ENCODE measurements at places on chromosomes 4 and X.

DNA sequence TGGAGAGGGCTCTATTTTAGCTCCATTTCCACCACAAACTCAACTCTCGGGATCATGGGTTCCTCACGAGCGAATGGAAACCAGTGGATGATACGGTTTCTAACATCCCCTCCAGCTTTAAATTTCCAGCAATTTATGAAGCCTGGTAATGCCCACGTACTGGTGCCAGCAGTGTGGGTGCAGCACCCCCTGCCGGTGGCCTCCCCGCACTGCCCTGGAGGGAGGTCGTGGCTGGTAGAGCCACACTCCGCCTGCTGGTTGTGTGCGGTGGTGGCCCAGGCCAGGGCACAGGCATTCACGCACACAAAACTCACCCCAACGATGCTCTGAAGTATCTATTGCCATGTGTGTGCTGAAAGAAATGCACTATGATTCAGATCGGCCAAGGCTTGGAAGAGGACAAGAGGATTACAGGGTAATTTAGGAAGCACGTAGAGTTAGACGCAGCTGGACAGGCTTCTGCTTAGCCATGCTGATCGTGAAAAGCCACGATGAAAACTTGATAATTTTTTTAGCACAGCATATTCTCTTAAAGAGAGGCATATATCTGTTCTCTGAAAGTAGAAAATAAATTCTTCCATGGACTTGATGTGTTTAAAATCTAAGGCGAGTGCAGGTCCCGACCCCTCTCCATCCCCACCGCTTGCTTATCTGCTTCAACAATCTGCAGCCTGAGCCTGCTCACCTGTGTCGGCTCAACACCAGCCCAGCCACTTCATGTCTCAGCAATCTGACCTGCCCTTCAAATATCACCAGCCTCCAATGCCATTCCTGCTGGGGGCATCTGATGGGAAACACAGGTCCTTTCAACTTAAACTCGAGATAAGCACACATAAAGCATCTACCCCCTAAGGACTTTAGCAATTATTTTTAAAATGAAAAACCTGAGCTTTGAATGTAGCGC, 59.1 kb downstream of the SCD5 start:
- DNase-seq, result peak; percentile 86

- no peak for DNase-seq
Measured at GRCh38 chr4:151227172-151227571, 49.8 kb upstream of the PRSS48 start.

- peak; percentile 16 for DNase-seq
Measured at GRCh38 chr4:175109933-175110332, 191.8 kb downstream of the ADAM29 start.

GRCh38 chr4:113758372-113758771, 3.2 kb downstream of the CAMK2D start:
- no peak for DNase-seq

DNA sequence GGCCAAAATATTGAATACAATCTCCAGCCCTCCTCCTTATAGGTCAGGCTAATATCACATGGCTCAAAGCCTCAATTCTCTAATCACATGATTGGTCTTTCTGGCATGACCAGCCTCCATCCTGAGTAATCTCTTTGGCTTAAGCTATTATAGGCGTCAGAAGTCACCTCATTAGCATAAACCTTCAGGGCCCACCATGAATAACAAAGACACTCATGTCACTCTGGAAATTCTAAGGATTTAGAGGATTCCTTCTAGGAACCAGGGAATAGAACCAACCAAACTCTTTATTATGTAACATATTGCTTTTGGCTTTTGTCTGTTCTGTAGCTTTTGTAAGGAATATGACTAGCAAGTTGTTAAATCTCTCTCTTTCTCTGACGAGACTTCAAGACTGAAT, 109.2 kb upstream of the IGFBP7 start:
- DNase-seq, result no peak

- no peak for DNase-seq
Measured at GRCh38 chr4:124530464-124531077, 182.0 kb downstream of the ANKRD50 start.

GRCh38 chr4:6221851-6222760, 21.8 kb upstream of the JAKMIP1 start:
- no peak for DNase-seq

DNA sequence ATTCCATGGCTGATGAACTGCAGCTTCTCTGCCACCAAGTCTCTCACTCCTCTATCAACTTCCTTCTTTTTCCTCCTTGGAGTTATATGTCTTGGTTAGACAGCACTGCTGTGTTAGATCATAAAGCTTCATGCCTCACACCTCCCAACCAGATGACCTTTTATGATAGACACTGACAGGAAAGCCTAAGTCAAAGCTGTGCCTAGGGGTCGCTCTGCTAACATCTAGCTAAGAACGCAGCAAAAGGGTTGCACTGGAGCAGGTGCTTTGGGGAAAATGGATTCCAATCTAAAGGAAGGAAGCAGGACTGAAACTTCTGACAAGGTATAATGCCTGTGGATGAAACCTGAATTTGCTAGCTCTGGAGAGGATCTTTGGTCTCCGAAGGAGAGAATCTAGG, 509.7 kb downstream of the SMARCA1 start:
- DNase-seq, result no peak

DNA sequence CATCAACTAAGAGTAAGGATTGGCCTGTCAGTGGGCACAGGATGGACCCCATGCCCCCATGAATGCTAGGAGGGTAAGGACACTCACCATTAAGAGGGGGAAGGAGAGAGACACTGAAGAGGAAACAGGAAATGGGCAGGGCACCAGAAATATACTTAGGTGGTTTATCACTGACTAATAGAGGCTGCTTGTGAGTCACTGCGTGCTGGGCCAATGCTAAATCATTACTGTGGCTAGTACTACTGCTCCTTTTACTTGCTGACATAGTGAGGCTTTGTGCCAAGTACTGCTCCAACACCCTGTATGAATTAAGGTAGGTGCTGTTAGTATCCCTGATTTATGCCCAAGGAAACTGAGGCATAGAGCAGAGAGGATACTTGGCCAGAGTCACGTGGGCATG, 130.4 kb upstream of the FRMPD4 start:
- DNase-seq, result no peak

- no peak for DNase-seq
Measured at GRCh38 chr4:22021106-22021505, 72.5 kb upstream of the KCNIP4 start.

GRCh38 chrX:85903692-85904471, 143.5 kb downstream of the CHM start:
- DNase-seq, result peak; percentile 0

DNA sequence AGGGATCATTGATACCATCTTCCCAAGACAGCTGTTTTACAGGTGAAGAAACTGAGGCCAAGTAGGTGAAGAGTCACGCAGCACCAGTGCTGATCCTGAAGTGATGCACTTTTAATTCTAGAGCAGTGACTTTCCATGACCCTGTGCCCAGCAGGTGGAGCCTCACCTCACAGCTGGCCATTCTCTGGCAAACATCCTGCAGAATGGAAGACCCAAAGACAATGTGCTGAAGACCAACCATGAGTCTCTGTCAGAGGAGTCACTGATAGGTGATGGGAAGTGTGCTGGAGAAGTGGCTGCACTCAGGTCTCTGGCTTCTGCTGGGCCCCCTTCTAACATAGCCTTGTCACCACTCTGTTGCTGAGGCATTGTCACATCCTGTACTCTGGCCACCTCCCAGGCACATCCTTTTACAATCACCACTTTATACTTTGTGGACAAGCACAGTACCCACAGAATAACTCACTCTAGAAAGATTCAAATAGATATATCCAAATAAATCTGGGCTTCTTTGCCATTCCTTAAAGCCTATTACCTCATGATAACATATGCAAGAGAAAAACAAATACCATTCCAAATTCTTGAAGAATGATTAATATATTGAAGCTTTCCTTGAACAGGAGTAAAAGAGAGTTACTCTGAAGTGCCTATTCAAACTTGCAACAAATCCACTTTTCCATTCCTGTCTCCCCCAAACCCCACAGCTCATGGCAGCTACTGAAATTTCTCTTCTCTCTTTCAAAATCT, 64.1 kb upstream of the SCOC start:
- DNase-seq, result peak; percentile 6

DNA sequence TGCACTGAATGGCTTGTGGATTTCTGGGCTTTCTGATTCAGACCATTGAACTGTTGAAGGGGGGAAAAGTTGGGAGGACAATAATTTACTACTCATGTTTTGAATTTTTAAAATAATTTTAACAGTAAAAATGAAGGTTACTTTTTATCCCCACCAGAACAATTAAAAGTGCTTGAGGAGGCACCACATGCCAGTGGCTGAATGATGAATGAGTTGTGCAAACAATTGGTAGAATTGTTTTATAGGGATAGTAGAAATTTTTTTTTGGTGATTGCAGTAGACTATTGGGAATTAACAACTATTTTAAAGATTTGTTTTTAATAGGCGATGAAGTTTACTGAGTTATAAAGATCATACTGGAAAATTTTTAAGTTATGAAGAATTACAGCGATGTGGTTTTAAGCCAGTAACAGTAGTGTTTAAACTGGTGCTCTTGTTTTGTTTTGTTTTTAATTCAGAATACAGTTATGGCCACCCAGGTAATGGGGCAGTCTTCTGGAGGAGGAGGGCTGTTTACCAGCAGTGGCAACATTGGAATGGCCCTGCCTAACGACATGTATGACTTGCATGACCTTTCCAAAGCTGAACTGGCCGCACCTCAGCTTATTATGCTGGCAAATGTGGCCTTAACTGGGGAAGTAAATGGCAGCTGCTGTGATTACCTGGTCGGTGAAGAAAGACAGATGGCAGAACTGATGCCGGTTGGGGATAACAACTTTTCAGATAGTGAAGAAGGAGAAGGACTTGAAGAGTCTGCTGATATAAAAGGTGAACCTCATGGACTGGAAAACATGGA, 2.7 kb downstream of the REST start:
- DNase-seq, result peak; percentile 28

DNA sequence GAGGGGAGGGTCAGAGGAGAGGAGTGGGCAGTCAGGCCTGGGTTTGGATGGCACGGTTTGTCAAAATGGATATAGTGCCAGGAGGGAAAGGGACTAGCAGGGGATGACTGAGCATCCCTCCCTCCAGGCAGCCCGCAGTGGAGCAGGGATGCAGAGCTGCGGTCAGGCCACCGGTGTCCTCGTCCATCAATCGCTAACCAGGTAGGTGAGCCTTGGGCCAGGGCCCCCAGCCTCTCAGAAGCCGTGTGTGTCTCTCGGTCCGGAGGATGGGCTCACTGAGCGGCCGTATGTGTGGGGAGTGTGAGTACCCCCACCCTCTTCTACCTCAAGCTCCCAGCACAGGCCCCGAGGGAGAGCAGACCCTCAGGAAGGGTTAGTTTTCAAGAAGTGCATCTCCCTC, 538 bp upstream of the CYTL1 start:
- no peak for DNase-seq

- no peak for DNase-seq
Measured at GRCh38 chr4:20391198-20391597, 139.5 kb downstream of the SLIT2 start.

- DNase-seq, result no peak
Measured at GRCh38 chrX:46311581-46312120, 233.6 kb downstream of the ZNF674 start.

GRCh38 chr4:142846108-142846728, at the start of gene INPP4B:
TSS of gene INPP4B (minus strand) at chr4:142846301.
- DNase-seq, result peak; percentile 8

GRCh38 chrX:14476205-14476604, 53.1 kb upstream of the GLRA2 start:
- no peak for DNase-seq

- no peak for DNase-seq
Measured at GRCh38 chr4:179597301-179597700, 2155.1 kb upstream of the AGA start.

- DNase-seq, result no peak
Measured at GRCh38 chr4:146054676-146055075, 116.1 kb upstream of the ZNF827 start.

- no peak for DNase-seq
Measured at GRCh38 chrX:24321741-24322395, 8.0 kb upstream of the SUPT20HL2 start.

- DNase-seq, result no peak
Measured at GRCh38 chr4:142473960-142474338, 372.2 kb downstream of the INPP4B start.

- DNase-seq, result no peak
Measured at GRCh38 chr4:80655662-80656061, 320.1 kb downstream of the CFAP299 start.

GRCh38 chr4:152572417-152573086, 36.7 kb upstream of the FBXW7 start:
- DNase-seq, result peak; percentile 32

- DNase-seq, result no peak
Measured at GRCh38 chr4:145351922-145352321, 129.7 kb upstream of the SMAD1 start.

GRCh38 chr4:119593698-119594097, 34.9 kb downstream of the PDE5A start:
- no peak for DNase-seq

DNA sequence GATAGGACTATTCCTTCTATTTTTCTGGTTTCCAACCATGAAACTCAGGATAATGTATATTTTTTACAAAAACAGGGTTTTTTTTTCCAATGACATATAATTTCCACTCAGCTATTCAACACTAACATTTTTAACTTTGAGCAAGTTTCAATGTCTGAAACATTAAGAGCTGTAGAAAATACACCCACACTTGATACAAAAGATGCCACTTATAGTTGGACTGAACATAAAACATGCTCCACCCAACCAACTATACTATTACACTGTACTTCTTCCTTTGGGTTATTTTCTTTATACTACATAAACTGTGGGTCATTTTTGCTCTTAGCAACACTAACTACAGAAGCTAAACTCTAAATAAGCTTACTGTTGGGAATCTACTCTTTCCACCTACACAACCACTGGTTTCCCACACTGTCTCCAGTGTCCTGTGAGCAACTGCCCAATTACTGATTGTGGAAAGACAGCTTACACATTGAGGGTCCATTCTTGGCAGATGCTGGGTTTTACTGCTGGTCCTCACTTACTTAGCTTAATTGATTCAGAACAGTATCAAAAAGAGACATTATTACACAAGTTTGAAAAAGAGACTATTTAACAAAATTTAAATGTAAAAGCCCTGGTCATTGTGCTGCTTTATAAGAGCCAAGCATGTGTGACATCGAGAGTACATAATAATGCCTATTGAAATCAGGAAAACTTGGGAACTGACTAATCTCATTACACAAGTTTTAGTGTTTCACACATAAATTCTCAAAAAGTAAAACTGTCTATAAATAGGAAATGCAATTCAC, 6.3 kb downstream of the AMMECR1 start:
- DNase-seq, result no peak

DNA sequence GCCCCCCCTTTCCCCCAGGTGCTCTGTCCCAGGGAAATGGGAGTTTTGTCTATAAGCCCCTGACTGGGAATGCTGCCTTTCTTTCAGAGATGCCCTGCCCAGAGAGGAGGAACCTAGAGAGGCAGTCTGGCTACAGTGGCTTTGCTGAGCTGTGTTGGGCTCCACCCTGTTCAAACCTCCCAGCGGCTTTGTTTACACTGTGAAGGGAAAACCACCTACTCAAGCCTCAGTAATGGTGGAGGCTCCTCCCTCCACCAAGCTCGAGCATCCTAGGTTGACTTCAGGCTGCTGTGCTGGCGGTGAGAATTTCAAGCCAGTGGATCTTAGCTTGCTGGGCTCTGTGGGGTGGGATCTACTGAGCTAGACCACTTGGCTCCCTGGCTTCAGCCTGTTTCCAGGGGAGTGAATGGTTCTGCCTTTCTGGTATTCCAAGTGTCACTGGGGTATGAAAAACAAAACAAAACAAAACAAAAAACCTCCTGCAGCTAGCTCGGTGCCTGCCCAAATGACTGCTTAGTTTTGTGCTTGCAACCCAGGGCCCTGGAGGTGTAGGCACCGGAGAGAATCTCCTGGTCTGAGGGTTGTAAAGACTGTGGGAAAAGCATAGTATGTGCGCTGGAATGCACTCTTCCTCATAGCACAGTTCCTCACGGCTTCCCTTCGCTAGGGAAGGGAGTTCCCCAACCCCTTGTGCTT, 41.7 kb downstream of the ITM2A start:
- no peak for DNase-seq
